Endothelial cell (in vitro differentiated cells): ENCODE measurements at places on chromosomes 11 and 22.

- DNase-seq = no peak
Observed at GRCh38 chr11:79414644-79415317, 26.0 kb downstream of the TENM4 start.

DNA sequence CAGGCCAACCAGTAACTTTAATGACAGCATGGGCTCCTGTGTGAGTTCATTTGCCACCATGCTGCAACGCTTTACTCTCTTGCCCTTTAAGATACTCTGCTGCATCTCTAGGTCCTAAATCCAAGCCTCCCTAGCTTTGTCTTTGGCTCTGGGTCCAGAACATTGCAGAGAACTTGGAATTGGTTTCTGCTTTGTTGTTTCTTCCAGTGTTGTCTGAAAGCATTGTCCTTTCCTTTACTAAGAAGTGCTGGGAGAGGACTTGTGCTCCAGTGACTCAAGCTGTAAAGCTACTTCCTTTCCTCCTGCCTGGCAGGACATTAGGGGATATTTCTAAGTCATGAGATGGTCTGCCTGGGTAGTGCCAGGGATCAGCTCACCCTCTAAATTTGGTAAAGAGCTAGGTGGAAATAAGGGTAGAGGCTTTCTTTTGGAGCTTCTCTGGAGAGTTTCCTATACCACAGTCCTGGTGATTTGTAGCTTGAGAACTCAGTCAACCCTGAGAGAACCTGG, 202.5 kb upstream of the CADM1 start:
- no peak for DNase-seq

- DNase-seq = no peak
Observed at GRCh38 chr11:47961383-47961782, 19.0 kb upstream of the PTPRJ start.

DNA sequence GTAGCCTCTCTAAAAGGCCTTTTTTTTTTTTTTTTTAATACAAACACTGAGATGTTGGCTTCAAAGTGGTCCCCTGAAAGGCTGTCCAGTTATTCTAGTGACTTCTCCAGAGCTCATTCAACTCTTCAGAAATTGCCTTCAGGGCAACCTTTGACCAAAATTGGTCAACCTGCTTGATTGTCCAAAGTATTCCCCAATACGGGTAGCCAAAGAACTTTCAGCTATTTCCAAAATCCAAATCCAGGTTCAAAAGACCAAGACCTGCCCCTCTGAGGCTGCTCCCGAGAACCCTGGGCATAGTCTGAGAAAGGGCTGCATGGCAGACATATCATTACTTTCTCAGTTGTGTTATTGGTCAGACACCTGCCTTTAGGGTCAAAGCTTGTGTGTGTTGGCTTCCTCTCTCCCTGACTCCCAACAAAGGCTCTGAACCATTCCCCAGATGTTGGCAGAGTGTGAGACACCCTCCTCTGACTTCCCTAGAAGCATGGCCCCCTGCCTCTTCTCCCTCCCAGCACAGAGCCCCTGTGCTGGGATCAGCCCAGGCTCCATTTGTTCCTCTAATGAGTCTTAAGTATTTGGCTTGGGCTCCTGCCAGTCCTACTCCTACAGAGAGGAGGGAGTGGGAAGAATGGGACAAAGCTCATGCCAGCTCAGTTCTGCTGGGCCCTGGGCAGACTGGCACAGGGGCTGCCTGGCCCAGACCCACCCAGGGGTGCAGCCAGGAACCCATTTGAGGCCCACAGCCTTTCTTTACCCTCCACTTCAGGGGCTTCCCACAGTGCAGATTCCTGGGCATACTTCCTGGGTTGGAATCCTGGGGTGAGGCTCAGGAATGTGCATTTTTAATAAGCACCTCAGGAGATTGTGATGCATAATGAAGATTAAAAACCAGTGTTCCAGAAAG, 30.3 kb downstream of the TNKS1BP1 start:
- DNase-seq = no peak

GRCh38 chr11:16469968-16470367, 113.6 kb upstream of the SOX6 start:
- no peak for DNase-seq

- no peak for DNase-seq
Observed at GRCh38 chr11:103587901-103588788, 448.3 kb upstream of the DDI1 start.

DNA sequence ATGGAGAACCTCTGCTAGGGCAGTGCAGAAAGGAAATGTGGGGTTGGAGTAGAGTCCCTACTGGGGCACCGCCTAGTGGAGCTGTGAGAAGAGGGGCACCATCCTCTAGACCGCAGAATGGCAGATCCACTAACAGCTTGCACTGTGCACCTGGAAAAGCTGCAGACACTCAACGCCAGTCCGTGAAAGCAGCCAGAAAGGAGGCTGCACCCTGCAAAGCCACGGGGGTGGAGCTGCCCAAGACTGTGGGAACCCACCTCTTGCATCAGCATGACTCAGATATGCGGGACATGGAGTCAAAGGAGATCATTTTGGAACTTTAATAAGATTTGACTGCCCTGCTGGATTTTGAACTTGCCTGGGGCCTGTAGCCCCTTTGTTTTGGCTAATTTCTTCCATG, 8.7 kb downstream of the TSKU start:
- DNase-seq = no peak

- no peak for DNase-seq
Observed at GRCh38 chr11:10838881-10839280, 19.0 kb downstream of the ZBED5 start.

DNA sequence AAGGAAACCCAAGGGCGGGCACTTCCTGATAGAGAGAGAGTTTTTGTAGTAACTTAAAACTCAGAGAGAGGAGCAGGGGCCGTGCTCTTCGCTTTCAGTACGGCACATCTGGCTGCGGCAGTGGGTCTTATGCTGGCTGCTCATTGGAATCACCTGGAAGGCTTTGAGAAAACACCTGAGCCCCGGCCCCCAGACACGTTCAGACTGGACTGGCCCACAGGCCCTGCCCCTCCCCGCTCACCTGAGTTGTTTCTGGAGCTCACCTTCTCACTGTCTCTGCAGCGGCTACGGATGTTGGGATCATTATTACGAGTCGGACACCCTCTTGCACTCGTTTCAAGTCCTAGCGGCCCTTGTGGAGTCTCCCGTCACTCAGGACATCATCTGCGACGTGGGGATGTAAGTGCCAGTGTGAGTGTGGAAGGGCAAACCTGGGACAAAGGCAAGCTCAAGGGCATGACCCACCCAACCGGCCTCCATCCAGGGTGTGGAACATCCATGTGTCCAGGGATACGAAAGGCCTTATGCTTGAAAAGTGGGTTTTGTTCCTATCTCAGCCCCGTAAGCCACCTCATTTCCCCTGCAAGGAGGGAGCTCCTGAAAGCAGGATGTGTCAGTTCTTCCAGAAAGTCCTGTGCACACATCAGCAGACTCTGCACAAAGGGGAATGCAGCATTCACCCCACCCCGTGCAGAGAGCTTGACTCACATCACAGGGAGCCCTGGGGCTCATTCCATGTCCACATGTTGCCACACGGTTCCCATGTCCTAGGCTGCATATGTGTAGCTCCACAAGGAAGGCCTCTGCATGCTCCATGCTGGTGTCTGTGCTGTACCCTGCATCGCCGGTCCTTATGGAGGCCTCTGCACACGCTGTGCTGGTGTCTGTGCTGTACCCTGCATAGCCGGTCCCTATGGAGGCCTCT, 5.4 kb downstream of the NADSYN1 start:
- no peak for DNase-seq

DNA sequence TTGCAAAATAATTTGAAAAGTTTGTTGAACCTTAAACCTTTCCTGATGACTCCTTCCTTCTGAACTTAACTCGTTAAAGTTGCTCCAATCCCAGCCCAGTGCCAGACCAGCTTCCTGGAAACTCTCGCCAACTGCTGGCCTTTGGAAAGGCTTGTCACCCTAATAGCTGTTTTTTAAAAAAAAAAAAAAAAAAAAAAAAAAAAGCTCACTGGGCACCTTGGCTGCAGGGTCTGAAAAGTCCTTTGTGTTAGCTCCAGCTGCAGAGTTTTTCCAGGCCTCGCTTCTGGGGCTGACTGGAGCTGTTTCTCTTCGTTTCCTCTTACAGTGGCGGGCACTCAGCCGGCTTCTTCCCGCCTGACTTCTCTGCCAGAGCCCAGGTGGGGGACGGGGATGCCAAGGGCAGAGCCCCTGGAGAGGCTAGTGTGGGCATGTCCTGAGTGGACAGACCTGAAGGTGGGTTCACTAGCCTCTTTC, 25.1 kb downstream of the KCNQ1OT1 start:
- no peak for DNase-seq

DNA sequence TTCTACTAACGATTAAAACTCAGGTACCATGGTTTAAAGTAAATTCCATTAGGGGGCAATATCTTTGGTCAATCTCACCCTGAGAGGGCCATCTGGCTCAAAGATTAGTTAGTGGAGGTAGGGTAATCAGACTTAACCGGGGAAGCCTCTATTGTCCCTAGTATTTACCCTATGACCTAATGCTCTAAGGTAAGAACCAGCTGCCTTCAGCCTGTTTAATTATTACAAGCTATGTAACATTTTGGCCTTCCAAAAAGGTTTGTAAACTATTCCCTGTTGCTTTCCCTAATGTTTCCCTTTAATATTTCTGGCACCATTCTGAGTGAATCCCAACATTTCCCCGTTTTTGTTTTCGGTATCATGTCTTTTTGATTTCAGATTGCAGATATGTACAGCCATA, 15.1 kb upstream of the GLYATL1 start:
- no peak for DNase-seq

DNA sequence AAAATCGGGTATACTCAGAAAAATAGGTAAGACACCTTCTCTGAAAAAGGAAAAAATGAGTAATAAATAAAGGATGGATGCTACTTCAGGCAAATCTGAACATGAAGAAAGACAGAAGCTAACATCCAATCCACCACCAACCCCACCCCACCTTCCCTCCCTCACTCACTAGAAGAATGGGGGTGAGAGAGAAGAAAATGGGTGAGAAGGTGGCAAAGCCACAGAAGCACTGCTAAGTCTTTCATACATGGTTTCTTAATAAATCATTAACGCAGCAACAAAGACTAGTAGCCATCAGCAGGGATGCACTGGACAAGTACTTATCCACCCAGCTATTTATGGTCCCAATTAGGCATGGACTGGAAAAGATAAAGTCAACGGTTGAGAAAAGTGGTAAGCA, 5.9 kb downstream of the FHIP1B start:
- DNase-seq = no peak

DNA sequence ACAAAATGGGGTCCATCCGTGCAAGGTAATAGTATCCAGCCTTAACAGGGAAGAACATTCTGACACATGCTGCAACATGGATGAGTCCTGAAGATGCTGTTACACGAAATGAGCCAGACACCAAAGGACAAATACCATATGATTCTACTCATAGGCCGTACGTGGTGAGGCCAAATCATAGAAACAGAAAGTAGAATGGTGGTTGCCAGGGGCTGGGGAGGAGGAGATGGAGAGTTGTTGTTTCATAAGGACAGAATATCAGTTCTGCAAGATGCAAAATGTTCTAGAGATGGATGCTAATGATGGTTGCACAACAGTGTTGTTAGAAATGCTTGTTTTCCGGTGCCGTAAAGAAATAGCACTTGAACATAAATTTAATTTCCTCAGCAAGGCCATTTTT, 2.6 kb downstream of the TBX10 start:
- no peak for DNase-seq

DNA sequence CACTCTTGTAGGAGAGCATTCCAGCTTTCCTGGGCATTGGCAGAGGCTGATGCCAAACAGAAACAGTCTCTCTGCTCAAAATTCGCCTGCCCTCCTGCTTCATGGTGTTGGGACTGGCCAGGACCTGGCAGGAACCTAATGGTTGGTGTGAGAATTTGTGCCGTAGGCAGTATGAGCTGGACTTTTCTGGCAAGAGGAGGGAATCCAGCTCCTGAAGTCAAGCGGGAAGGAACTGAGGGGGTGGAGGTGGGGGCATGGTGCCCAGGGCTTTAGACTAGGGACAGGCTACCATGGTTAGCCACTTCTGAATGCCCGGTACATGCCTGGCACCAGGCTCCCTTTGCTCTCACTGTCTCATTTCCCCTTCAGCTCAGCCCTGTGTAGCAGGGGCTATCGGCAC, 6.9 kb upstream of the TOMM22 start:
- DNase-seq = no peak

- DNase-seq = no peak
Observed at GRCh38 chr11:13713982-13714381, 45.5 kb downstream of the FAR1 start.

DNA sequence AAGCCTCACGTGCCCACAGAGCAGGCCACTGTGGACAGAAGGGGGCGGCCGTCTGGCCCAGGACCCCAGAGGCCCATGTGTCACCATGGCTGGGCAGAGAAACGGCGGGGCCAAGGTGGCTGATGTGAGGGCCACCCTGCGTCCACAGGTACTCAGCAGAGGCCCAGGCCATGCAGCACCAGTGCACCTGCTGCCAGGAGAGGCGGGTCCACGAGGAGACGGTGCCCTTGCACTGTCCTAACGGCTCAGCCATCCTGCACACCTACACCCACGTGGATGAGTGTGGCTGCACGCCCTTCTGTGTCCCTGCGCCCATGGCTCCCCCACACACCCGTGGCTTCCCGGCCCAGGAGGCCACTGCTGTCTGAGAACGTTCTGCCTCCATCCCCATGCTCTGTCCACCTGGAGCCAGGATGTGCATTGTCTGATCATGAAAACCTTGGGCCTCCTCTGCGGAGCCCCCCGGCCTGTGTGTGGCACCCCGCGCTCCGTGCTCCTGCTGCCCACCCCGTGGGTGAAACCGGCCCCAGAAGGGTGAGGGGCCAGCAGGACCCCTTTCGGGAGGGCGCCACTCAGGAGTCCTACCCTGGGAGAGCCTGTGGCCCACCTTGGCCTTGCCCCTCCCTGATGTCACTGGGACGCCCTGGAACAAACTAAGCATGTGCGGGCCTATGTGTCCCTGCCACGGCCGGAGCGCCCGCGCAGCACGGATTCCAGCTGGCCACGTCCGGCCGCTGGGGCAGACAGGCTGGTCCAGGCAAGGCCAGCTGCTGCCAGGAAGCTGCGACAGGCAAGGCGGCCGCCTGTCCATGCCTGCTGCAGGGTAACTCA, 38.6 kb downstream of the MUC5B start:
- no peak for DNase-seq

- no peak for DNase-seq
Observed at GRCh38 chr11:69663326-69663725, 11.8 kb downstream of the LTO1 start.

GRCh38 chr11:115129473-115130289, 374.5 kb downstream of the CADM1 start:
- DNase-seq = no peak
